ENCODE measurements at places on chromosomes 16 and 17.

- DNase-seq = peak; percentile 81
These were observed 1.4 kb upstream of the VAMP2 start for GRCh38 chr17:8163978-8164814.

DNA sequence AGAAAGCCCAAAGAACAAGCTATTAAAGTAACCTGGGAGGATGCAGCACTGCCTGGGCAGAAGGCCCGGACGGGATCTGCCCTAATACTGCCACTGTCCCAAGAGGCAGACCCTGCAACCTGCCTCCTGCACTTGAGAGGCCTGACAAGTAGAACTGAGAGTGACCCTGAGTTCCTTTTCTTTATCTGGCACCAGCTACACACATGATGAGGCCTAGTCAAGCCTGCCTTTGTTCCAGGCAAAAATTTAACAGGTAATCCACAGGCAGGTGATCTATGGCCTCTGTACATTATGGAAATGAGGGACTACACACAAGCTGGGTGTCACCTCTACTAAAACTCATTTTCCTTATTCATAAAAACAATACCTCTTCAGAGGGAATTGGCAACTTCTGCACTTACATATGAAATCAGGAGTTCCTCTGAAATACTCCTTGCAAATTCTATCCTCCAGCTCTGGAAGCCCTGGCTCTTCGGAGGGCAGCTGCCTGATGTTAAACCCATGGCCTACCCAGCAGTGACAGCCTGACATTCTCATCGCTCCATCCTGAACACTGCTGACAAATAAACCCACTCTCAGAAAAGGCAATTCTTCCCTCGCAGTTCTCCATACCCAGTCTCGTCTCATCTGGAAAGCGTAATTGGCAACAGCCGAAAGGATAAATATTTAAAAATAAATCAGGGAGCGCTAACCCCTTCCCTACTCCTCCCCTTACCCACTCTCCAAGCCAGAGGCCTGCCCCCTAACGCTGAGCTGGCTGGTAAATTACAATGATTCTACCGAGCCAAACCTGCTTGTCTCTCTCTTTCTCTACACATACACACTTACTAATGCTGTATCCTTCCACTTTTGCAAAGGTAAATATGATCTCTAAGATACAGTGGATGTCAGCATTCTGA lies 2.5 kb upstream of the ZFHX3 start:
- no peak for DNase-seq

GRCh38 chr17:4474093-4474492 lies 24.6 kb upstream of the SPNS2 start:
- DNase-seq = no peak

GRCh38 chr16:72474501-72475123 lies 302.7 kb upstream of the PMFBP1 start:
- no peak for DNase-seq

- no peak for DNase-seq
These were observed 17.3 kb downstream of the SLC5A10 start for GRCh38 chr17:18968945-18969887.

DNA sequence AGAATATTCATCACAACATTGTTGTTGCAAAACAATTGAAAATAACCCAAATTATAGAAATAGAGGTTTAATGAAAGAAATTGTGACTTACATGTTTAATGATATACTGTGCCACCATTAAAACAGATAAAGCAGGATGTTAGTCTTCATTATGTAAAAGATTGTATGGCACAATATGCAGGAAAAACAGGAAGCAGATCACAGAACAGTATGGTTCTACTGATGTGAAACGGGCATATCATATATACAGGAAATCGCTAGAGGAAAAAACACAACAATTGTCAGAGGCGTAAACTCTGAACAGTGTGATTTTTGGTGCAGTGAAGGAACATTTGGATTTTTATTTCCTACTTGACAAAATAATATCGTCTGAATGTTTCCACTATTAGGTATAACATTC lies 22.0 kb downstream of the OR3A1 start:
- no peak for DNase-seq

DNA sequence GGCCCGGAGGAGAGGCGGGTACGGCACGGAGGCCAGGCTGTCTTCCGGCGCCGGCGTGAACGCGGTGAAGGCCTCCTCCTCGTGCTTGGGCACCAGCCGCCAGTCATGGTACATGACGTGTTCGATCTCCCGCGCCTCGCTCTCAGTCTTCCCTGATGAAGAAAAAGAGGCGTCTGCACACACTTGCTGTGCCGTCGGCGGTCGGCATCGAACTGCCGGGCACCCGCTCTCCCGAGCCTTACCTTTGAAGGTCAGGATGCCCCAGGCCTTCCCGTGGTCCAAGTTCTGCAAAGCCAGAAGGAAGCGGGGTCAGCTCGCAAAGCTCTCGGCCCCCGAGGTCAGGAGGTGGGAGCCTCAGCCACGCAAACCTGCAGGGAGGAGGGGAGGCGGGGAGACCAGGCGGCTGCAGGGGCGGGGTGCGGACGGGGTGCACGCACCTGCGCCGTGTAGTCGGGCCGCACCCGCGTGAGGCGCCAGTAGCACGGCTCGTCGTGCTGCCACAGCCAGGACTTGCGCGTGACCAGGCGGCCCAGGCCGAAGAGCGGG lies at the start of gene EME2:
EME2 (plus strand) TSS at position 449 of the 546 bp plus-strand sequence. CDS start 418 bp downstream, outside the sequence.
- DNase-seq = peak; percentile 61

DNA sequence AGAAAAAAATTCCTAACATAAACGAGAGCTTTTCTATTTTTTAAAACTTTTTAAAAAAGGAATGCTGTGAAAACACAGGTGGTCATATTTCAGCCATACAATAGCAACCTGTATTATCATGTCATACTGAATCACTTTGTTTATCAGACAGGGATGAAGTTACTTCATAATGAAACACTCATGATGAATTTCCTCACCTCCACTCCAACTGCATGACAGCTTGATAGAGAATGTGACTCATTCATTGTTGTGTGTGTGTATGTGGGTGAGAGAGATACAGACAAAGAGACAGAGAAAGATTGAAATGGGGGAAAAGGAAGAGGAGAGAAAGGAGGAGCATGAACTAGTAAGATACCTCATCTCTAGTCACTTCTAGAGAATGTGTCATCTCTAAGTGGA lies 109.0 kb downstream of the SYCE1L start:
- DNase-seq = no peak

DNA sequence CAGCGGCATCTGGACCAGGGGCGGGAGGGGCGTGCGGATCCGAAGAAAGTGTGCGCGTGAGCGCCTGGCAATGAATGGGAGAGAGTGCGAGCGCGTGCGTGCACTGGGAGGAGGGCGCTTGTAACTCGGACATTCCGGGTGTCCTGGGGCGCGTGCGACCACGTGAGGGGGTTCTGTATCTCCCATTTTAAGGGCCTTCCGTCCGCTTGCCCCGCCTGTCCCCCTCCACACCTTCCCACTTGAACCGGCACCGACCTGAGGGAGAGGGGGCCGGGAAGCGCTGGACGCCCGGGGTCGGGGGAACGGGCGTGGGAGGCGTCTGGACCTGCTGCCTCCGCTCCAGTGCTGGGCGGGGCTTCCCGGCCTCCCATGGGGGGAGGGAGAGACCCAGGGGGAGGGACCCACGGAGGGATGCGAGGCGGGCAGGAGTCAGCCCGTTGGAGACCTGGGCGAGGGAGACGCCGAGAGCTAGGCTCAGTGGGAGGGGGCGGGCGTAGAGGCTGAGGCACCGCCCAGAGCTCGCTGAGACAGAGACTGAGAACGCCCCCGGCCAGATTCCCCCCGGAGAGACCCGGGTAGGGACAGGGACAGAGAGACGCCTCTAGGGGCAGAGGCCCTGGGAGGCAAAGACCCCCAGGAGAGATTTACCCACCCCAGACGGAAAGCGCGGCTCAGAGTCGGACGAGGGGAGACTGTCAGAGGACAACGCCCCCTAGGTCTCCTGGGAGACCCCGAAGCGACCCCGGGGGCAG lies at the start of gene KREMEN2:
KREMEN2 (plus strand) TSS at position 553 of the 752 bp plus-strand sequence. CDS start 246 bp downstream, outside the sequence.
- peak; percentile 42 for DNase-seq

DNA sequence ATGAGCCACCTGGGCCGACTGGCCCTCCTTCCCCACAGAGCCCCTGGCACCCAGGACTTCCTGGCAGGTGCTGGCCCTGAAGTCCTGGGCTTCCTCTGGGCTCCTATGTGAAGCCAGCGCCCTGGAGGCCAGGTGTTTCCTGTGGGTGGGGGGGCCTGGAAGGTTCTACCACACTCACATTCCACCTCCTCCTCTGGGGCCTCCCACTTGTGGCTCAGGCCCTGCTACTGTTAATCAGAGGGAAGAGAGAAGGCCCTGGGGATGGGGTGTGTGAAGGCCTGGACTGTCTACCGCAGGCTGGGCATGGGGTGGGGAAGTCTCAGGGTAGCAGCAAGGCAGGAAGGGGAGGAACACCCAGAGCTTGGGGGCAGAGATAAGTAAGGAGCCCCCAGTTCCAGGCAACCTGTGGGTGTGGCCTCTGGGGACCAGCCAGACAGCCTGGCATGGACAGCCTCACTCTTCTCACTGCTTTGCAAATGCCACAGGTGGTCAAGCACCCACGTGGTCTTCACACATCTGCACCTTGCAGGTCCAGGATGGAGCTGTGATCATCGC lies 111.9 kb upstream of the TNRC6C start:
- DNase-seq = no peak

DNA sequence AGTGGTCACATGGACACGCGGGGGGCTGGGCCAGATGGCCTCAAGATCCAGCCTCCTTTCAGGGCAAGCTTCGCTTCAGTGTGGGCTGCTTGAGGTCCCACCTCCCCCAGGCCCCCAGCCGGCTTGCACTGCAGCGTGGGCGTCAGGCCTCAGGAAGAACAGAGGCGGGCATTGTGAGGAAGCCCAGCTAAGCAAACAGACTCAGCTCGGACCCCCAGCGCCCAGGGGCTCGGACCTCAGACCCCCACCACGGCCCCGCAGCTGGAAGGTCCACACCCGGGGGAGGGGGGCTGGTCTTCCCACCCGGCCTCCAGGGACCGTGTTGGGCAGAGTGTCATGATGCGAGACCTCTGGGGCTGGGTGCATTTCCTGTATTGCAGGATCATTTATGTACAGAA lies 24.7 kb upstream of the ZNF469 start:
- no peak for DNase-seq
